ENCODE measurements at places on chromosomes 5 and 9.
A peak's percentile ranks its signal among the peaks of the same experiment; 100 is the strongest.

DNA sequence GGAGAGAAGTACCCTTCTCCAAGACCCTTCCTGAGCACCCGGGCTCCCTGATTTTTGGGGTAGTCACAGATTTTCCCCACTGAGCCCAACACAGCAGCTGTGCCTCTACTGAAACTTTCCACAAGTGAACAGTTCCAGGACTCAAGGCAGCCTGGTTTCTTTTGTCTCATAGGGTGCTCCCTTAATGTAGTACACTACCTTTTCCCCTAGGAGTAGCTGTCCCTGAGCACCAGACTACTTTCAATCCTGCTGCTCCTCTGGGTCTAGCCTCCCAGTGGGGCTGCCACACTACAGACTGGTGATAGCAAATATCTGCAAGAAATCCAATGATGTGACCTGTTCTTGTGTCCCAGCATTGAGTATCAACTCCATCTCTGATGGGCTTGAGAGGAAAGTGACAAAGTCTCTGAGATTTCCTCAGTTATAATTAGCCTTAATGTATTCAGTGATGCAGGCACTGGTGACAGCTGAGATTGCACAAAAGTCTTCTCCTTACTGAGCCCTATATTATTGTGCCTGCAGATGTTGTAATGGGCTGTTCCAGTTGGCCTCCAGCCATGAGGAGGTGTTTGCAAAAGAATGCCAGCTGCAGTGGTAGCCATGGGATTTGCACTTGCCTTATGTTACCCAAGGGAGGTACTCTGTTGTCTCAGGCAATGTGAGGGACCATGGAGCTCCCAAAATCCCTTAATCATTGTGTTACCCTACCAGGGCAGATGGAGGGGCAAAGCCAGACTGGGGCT, 1802.5 kb downstream of the EFNA5 start:
- DNase-seq = no peak

DNA sequence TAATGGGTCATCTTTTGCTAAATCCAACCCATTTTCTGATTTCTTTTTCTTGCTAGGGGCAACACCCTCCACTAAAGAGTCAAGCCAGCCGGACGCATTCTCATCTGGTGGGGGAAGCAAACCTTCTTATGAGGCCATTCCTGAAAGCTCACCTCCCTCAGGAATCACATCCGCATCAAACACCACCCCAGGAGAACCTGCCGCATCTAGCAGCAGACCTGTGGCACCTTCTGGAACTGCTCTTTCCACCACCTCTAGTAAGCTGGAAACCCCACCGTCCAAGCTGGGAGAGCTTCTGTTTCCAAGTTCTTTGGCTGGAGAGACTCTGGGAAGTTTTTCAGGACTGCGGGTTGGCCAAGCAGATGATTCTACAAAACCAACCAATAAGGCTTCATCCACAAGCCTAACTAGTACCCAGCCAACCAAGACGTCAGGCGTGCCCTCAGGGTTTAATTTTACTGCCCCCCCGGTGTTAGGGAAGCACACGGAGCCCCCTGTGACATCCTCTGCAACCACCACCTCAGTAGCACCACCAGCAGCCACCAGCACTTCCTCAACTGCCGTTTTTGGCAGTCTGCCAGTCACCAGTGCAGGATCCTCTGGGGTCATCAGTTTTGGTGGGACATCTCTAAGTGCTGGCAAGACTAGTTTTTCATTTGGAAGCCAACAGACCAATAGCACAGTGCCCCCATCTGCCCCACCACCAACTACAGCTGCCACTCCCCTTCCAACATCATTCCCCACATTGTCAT, 72.0 kb downstream of the NUP214 start:
- no peak for DNase-seq

- no peak for DNase-seq
Measured at GRCh38 chr5:125510651-125511050, 764.2 kb upstream of the ZNF608 start.

DNA sequence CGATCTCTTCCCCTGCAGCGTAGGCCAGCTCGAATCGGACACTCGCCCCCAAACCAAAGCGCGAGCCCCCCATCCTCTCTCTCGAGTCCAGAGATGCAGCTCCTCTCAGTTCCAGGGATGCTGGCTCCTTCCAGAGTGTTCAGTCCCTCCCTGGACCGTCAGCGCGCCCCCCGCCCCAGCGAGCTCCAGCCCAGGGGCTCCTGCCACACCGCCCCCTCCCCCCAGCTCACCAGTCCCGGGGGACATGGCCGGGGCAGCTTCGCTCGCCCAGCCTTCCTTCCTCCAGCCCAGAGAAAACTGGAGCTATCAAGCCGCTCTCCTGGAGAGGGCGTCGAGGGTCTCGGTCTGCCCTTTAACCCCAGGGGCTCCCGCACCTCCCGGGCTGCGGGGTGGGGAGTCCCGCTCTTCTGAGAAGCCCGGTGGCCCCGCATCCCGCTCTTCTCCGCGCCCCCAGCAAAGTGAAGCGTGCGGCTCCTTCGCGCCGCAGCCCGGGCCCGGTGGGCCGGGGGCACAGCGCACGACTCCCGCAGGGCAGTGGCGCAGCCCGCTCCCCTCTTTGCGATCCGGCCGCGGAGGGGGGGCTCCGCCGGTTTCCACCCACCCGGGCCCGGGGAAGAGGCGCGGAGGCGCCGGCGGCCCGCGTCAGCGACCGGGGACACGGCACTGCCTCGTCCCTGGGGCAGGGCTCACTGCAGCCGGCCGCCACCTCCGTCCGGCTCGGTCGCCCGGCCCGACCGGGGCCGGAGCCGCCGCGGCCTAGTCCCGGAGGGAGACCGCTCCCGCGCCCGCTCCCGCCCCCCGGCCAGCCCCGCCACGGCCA, 587 bp downstream of the MIER3 start:
- peak; percentile 41 for DNase-seq

DNA sequence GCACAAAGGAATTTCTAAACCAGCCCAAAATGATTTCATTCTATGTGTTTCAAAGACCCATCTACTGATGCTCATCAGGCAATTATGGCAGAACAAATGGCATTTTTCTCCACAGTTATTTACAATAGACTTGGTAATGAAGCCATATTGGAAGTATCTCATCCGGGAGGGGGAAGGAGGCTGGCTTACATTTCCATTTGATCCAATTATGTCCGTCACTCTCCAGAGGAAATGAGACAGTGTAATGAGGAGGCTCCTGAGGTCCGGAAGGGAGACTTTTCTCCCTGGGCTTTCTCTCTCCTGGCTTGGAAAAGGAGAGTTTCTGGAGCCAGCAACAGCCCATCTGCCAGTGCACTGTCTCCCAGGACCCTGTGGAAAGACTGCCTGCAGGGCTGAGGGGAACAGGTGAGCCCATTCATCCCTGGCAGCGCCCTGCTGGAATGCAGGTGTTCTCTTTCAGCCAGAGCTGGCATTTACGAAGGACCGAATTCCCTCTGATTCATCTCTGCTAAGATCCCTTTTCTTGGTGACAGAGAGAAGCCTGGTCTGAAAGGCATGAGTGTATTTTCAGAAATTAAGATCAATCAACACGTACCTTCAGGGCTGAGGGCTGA, 54.9 kb upstream of the SAP30L start:
- no peak for DNase-seq

GRCh38 chr9:123816817-123817472, 113.0 kb downstream of the DENND1A start:
- DNase-seq = no peak
